ENCODE measurements at places on chromosomes 2 and 18. TPM values are rescaled to one million over a fixed set of nuclear protein-coding genes. Genes with fewer than 3 reads are reported as not detected.

DNA sequence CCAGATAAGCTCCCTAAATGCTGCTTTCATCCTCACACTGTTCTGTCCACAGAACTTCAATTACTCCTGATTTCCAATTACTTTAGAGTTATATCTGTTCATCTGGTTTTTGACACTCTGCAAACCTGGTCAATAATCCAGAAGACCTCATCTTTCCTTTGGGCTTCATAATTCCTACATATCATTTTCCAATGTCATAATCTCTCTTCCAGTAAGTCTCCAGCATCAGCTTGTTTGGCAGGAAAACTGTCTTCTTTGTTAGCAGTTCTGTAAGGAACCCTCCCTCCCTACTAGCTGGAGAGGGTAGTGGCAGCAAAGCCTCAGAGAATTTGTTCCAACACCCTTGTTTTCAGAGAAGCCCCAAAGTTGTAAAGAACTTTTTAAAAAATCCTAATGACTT is 11.9 kb upstream of the SLC14A1 start:
- DNase-seq = no peak

DNA sequence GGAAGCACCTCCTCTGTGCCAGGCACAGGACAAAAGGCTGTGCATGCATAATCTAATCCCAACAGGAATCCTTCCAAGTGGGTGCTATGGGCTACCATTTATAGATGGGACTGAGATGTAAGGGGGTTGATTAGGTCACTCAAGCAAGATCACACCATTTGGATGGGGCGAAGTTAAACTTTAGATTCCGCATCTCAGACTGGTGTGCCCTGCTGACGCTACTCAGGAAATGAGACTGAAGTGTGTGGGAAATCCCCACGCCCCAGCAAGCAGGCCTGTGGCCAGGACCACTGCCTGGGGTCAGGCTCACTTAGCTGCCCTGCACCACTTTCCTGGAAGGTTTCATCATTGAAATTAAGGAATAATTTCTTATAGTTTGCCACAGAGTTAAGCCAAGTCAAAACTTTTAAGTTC is 70.5 kb upstream of the PPP1CB start:
- peak; percentile 58 for DNase-seq

DNA sequence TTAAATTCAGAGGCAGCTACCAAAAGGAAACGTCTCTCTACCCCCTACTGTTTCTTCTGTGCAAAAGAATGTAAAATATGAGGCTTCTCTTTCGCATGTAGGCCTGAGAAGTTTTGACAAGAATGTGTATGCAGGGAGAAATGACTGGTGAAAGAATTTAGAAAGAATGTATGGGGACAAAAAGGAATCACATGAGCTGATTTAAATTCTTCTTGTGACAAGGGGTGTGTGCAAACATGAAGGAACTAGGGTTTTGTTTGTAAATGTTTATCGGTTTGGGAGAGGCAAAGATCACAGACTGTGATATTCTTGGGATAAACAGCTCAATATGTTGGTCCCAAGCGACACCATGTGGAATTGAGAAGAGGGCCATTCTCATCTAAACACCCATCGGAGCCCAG is 345.2 kb upstream of the VRK2 start:
- DNase-seq = no peak

DNA sequence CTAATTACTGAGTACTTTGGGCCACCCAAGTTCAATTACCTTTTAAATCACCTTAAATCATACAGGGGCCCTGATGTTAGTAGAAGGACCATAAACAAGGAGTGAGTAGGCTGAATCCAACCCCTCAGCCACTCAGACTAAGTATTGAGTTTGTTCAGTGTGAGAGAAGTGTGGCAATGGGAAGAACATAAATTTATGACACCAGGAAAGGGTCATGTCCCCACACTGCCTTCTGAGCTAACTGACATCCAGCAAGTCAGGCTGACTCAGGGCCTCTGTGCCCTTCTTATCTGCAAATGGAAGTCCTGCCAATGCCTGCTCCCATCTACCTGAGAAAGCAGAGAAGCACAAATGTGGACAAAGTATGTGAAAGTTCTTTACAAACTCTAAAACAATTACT is 12.9 kb downstream of the PLEKHM3 start:
- DNase-seq = no peak

DNA sequence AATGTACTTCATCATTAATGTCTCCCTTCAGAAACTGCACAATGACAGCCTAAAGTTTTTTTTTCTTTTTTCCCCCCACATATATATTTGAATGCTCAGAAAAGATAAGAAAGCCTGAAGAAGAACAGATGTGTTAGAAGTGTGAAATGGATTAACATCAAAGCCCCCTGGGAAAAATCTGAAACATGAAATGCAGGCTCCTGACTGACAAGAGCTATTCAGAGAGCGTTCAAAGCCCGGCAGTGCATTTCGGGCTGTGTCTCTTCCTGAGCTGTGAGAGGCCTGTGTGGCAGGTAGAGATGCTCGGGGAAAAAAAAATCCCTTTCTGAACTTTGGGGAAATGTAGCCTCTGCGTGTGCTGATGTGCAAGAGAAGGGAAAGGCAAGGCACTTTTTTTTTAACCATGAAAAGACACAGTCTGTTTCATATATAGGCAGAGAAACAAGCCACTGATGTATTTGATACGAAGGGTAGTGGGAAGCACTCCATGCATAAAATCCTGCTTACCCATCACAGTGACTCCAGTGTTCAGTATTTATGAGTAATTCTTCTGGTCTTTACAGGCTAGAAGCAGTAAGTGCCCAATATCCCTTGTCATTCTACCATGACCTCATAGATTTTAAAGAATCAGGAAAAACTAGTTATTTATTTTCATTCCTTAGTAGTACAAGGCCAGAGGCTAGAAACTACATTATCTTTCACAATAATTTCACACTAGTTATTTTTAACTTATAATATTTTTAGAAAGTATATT is 1574.2 kb upstream of the PIK3C3 start:
- no peak for DNase-seq

- DNase-seq = peak; percentile 18
Measured at GRCh38 chr2:178482437-178482836, 2.2 kb downstream of the PLEKHA3 start.

- DNase-seq = no peak
Measured at GRCh38 chr2:238130696-238131628, 7.5 kb upstream of the KLHL30 start.

DNA sequence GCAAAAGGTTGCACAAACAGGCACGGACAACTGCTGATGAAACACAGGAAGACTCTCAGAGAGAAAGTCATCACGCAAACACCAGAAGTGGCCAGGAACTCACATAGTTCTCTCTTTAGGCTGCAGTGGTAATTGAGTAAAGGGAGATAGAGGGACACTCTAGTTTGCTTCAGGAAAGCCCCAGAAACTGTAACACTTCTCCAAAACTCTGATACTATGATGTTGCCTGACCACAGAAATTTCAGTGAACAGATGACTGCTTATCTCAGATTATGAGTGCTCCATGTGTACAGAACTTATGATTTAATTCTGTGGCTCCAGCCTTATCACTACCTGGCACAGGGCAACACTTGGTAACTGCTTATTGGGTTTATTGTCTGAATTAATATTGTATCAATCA is 311.5 kb upstream of the GYPC start:
- DNase-seq = no peak

DNA sequence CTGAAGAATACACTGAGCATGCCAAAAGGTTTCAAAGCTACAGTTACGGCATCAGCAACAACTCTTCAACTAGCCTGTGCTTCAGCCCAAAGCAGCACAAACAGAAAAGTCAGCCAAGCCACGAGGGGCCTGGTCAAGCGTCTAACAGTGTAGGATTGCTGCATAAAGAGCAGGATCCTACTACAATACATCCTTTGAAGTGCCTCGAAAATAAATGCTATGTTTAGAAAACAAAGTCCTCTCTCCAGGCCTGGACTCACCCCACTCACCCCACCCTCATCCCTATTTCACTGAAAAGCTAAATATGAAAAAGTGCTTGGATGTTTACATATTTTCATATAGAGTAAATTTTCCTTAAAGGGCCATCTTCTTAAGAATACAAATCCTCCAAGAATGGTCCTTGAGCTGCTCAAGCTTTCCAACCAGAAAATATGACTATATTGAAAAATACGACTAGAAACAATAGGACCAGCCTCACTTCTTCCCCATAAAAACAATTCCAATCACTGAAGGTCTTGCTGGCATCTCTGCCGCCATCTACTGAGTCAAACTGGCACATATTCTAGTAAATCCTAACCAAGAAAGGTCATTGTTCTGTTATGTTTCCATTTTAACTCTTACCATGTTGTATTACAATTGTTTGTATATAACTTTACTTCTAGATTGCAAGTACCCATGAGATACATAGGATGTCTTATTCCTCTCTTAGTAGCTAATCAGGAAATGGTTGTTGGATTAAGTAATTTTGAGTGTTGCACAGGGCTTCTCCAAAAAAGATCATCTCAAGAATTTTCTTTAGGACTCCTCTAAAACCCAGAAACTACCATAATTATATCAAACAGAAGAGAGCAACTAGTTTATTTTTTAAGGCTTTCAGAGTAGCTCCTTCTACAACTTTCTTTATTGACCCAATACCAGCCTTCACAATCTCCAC is 63.6 kb downstream of the CLHC1 start:
- no peak for DNase-seq

DNA sequence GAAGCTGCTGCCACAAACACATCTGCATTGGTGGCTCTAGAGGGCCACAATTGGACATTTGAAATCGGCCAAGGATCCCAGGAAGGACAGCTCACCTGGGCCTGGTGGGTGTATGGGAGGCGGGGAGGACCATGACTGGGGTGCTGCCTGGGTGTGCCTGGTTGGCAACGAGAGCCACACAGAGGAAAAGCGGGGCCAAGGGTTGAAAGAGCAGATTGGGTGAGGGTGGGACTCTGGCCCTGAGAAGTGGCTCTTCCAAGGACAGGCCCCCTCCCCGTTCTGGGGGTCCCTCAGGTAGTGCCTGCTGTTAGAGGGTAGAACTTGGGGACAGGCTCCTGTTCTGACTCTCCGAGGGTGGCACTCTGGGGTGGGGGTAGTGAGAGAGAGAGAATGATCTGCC is 102.9 kb downstream of the CLIP4 start:
- DNase-seq = no peak

DNA sequence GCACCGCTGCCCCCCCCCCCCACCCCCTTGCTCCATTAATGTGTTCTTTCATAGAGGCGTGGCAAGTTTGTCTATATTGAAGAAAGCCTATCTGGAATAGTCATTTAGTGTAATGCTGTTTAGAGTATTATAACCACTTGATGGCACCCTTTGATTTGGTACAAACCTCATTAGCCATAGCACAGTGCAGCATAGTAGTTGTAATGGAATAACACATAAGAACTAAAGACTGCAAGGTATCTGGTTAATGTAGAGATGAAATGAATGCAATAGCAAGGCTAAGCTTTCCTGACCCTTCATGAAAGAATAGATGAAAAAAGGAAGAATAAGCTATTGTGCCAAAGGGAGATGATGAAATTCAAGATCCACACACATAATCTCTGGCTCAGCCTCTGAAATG is 81.9 kb downstream of the EHBP1 start:
- peak; percentile 26 for DNase-seq

DNA sequence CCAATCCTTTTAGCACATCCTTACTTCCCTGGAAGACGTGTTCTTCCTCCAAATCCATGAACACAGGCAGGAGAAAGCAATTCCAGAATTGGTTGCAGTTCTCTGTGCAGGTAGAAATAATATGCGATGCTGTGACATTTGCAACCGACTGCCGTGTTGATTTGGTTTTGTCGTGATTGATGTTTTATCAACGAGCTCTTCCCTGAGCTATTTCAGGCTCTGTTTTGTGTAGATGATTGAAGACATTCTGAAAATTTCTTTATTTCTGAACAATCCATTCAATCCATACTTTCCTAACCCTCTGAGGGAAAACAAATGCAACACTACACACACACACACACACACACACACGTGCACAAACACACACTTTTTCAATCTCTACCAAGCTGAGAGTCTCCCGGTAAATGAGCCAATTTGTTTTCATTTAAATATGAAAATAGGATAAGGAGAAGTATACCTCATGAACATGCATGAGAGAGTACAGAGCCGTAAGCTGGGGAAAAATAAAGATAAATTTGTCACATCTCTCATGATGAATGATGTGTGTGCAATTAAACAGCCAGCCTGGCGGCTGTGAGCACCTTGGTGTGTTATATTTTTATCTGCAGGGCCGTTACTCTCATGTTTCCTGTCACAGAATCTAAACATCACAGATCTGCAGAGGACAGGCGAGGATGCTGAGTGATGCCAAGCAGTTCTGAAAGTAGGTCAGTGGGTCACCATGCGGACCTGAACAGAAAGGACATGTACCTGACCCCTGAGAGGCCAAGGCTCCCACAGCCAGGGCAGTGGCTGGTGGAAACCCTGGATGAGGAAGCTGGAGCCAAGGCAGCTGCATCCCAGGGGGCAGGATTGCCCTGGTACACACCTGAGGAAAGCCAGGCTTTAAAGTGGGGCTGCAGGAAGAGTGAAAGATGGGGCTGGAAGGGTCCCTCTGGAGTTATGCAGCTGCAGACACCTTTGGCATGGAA is 64.8 kb downstream of the PDCL3 start:
- no peak for DNase-seq

DNA sequence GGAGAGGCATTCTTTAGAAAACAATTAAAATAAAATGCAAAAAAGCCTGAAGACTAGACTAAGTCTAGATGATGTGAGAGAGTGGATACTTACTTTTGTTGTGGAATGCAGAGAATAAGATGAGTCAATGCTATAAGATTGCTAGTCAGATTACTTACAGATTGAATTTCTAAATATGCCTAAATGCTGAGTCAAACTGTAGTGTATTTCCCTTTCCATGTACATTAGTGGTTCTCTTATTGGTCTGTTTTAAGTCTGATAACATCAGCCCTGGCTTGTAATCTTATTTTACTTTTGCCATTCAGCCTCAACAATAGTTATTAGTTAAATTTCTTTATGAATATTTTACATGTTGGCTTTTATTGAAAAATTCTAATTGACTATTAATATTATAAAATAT is 702.7 kb downstream of the SOCS6 start:
- no peak for DNase-seq

GRCh38 chr2:140270224-140270623 is 1490.0 kb upstream of the NXPH2 start:
- no peak for DNase-seq

- no peak for DNase-seq
Measured at GRCh38 chr2:60125611-60126426, 427.6 kb downstream of the BCL11A start.

The ALK gene
- total RNA-seq = not detected

The DLGAP1 gene
- total RNA-seq = not detected

The UGT1A10 gene
- not detected for total RNA-seq

The CFAP221 gene
- total RNA-seq = not detected

The C2orf15 gene
- 1.3 TPM for total RNA-seq

Data from natural killer cell (primary cell).